ENCODE measurements at places on chromosomes 4 and X.

DNA sequence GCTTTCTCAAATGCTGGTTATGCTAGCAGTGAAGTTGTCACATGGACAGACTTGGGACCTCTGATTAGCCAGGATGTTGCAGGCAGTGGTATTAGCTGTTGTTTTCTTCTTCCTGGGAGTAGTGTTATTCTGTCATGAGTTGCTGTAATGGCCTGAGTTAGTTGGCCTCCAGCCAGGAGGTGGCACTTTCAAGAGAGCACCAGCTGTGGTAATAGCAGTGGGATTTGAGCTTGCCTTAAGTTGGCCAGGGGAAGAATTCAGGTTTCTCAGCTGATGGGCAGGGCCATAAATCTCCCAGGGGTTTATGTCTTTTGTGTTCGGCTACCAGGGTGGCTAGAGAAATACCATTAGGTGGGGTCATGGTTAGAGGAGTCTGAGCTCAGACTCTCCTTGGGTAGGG, 132.6 kb downstream of the GLUD2 start:
- no peak for DNase-seq

GRCh38 chrX:97636473-97637140, 752.9 kb downstream of the RPA4 start:
- DNase-seq = no peak

DNA sequence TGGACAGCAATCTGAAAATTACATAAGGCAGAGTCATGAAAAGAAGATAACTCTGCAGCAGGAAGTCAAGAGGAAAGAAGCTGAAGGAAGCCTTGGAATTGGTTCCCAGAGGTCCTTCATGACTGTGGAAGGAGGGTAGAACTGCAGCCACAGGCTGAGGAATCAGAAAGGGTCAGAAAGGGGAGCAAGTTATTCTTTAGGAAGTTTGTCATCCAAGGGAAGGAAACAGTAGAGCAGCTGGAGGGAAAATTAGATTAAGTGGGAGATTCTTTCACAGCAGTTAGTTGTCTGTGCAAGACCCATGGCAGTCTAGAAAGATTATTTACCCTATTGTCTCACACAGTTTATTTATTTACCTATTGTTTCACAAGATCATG, 9.3 kb upstream of the ADH1C start:
- no peak for DNase-seq

DNA sequence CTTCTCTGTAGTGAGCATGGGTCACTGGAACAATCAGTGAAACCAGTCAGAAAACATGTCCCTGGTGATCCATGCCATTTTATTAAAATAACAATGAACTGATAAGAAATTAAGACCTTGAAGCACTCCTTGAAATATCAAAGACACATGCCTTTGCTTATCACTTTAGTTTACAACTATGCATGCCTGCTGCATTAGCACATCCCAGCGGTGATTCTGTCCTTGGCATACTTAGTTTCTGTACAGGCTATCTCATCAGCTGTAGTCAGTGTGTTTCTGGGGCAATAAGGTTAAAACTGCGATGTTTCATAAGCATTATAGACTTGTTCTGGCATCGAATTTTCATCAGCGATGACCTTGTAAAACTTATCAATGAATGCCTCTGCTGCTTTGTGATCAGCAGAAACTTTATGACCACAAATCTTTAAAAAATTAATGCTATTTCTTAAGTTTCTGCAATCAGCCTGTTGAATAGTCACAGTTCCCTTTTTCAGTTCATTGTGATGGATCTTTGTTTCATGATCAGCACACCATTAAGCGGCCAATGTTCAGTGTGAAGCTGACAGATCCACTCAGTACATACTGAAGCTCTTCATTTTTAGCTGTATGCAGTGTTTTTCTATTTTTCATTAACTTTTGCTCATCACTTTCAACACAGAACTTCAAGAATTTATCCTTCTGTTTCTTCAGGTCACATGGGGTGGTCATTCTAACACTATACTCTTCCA, 150.5 kb downstream of the RNF150 start:
- DNase-seq = no peak

DNA sequence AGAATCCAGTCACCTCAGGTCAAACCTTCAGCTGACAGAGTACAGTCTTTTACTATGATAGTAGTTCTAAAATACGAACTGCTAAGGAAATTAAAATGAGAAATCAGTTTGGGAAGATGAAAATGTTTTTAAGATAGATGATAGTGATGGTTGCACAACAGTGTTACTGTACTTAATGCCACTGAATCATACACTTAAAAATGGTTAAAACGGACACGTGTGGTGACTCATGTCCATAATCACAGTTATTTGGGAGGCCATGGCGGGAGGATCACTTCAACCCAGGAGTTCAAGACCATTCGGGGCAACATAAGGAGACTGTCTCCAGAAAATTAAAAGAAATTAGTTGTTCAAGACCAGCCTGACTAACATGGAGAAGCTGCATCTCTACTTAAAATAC, 41.4 kb downstream of the ABHD18 start:
- DNase-seq = no peak

GRCh38 chrX:16993791-16994318, 47.4 kb downstream of the REPS2 start:
- DNase-seq = no peak

DNA sequence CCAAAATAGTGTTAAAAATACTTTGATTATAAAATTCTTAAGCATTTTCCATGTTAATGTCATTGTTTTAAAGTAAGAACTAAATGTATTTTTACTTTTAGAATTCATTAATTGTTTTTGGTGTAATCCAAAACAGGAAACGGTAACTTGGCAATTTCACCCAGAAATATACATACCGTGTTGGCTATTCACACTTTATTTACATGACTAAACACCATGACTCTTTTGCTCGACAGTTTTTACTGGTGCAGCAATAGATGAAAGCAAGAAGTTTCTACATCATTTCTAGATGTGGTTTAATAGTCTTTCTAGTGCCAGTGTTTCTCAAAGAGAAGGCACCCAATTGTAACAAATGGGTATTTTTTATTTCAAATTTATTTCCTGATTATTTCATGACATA, 25.6 kb upstream of the MAGEA1 start:
- DNase-seq = no peak

DNA sequence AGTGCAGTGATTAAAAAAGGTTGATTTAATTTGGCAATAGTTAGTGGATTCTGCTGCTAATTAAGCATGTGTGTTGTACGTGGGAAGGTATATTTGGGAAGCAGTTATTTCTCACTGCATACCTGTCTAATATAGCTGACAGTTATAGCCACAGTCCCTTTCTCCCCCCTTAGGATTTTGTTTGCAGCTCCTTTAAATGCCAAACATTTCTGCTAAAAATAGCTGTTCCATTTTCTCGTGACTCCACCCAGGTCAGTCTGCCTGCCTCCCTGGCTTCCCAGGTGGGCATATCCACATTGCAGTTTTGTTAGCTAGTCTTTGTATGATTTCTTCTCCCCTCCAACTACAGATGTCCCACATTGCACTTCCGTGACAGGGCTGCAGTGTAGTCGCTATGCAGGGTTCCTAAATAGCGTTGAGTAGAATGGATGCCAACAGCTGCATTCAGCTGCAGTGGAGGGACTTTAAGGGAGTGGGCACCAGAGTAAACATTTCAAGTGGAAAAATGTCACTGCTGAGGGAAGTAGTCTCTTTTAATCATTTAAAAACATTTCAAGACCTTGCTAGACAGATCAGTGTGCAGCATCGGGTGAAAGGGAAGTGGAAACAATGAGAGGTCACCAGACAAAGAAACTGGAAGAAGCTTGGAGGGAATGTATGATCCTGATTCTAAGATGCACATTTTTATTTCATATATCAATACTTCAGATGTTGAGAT, 326.3 kb downstream of the RAPGEF2 start:
- DNase-seq = no peak

DNA sequence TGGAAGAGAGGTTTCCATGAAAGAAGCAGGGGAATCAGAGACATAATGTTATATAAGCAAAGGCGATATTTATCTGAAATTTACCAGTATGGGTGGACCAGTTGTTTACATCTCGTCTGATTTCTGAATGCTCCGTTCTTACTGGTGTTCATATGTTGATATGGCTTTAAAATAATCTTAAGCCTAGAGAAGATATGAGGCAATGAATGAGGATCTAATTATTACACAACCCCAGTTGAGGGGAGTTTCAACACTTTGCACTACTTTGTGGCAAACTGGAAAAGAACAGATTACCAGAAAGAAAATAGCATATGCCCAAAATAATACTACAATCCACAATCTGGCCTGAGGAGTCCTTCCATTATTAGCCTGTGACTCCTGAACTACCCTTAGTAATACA, 263.3 kb upstream of the MAGEB2 start:
- DNase-seq = no peak
